ENCODE measurements at places on chromosomes 3 and 15.

GRCh38 chr15:82021992-82022391, 23.8 kb downstream of the MEX3B start:
- peak; percentile 80 for DNase-seq

DNA sequence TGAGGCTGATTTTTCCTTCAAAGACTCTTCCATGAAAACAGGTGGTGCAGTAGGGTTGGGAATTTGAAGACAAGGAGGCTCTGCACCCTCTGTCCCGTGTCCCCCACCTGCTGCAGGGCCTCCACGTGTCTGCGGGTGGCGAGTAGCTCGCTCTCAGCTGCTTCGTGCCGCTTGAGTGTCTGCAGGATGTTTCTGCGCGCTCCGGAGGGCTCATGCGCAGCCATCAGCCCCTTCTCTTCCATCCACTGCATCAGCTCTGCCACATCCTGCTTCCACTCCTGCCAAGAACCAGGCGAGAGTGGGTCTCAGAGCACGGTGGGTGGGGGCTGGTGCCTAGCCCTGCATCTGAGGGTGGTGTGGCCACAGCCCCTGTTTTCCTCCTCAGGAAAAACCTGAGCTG, 17.8 kb downstream of the SPTBN5 start:
- DNase-seq, result no peak

DNA sequence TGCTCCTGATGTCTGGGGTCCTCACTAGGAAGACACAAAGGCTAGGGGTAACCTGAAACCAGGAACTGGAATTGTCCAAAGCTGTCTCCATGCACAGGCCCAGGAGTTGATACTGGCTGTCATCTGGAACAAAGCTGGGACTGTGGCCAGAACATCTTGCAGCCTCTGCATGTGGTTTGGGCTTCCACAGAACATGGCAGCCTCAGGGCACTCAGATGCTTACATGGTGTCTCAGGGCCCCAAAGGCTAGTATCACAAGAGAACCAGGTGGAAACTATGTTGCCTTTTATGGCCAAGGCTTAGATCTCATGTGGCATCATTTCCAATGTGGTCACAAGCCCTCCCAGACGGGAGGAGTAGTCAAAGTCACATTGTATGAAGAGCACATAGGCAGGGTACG, 335.2 kb upstream of the TRIM42 start:
- peak; percentile 60 for DNase-seq

GRCh38 chr3:154338008-154338407, 13.7 kb upstream of the DHX36 start:
- DNase-seq, result no peak

All from mammary epithelial cell (primary cell).